ENCODE measurements at places on chromosomes 2 and 18.
A peak's percentile ranks its signal among the peaks of the same experiment; 100 is the strongest.

GRCh38 chr18:67510831-67511230 lies 5.7 kb downstream of the DSEL start:
- DNase-seq, result no peak

GRCh38 chr2:62884514-62884913 lies 166.1 kb upstream of the OTX1 start:
- no peak for DNase-seq

- no peak for DNase-seq
Measured at GRCh38 chr2:126437016-126437415, 218.9 kb upstream of the GYPC start.

DNA sequence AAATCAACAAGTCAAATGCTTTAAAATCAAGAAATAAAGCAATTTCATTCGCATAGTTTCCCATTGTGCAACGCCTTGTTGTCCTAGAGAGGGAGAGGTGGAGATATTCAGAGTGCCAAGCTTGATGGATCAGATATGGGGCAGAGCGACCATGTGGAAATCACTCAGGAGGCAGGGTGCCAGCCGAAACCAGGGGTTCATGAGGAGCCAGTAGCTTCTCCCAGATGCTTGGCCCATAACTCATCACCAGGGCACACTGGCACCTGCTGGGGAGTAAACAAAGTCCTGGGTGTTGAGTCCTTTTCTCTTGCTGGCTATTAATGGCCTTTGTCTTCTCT lies 53.0 kb upstream of the ASAP2 start:
- no peak for DNase-seq

DNA sequence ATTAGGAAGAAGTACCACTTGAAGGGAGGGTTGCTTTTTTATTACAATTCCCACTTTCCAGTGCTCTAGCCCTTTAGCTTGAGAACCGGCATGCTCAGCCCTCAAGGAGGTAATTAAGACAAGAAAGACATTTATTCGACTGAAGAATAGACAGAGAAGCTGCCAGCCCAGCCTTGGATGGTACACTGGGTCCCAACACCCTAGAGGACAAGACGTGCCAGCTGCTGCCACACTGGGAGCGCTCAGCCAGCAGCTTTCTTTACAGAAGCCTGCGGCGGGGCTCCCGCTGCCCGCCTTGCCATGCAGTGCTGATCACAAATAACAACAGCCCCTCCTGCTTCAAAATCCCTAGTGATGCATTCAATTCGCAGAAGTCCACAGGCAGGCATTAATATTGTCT lies 746.3 kb upstream of the RAB6C start:
- no peak for DNase-seq

DNA sequence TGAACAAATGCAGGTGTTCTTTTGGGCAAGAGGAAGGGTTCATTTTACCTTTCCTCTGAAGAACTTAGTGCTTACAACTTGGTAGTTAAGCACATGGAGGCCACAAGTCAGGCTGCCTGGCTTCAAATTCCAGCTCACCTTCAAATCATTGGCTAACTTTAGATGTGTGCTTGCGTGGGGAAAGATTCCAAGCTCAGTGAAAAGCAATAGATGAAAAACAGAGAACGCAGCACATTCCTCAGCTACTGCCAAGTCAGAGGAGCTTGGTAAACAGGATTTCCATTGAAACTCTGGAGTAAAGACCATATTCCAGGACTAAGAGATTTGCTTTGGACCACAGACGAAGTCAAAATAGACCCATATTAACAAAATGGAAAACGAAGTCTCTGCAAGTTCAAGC lies 96.3 kb upstream of the ASB18 start:
- DNase-seq, result no peak

- no peak for DNase-seq
Measured at GRCh38 chr2:121171625-121172119, 113.3 kb downstream of the TFCP2L1 start.

- DNase-seq, result no peak
Measured at GRCh38 chr2:66581339-66582103, 146.6 kb downstream of the MEIS1 start.

- DNase-seq, result no peak
Measured at GRCh38 chr2:142536966-142537365, 340.5 kb upstream of the KYNU start.

DNA sequence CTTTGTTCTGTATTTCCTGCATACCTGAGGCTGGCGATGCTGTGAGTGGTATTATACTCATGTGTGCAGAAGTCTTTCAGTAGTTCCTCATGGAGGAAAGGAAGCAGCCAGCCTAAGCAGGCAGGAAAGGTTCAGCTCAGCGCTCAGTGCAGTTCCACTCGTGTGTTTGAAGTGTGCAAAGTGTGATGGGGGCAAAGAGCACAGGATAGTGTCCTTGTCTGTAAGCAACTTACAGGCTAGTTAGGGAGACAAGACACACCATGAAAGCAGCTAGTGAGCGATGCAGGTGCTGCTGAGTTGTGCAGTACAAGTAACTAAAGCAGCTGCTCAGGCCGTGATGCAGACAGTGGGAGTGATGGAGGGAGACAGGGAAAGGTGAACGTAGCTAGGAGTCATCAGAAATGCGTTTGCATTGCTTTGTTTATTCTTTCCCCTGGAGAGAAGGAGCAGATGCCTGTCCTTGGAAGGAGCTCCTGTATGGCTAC lies 146.2 kb downstream of the LDLRAD4 start:
- DNase-seq, result no peak

GRCh38 chr2:105590780-105591660 lies 153.7 kb upstream of the NCK2 start:
- no peak for DNase-seq

DNA sequence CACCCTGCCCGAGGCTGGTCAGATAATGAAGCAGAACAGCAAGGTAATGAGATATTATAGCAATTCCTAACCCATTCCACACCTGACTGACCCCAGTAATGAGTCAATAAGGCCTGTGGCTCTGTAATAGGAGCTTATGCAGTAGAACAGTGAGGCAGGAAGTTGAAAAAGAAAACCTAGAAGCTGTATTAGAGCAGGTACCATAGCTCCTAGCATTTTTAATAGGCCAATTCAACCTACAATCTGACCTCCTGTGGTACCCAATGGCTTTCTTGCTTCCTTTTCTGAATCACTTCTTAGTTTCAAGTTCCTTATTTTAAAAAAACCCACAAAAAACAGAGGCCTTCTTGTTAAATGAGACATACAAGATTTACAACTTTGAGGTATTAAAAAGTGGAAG lies 43.6 kb upstream of the MAP2 start:
- DNase-seq, result peak; percentile 36

- no peak for DNase-seq
Measured at GRCh38 chr18:59851784-59852399, 47.9 kb upstream of the PMAIP1 start.

- no peak for DNase-seq
Measured at GRCh38 chr2:203688798-203689197, 17.6 kb upstream of the CD28 start.

- no peak for DNase-seq
Measured at GRCh38 chr2:173191601-173192000, 116.0 kb downstream of the MAP3K20 start.

- DNase-seq, result no peak
Measured at GRCh38 chr2:120344976-120345581, 857 bp upstream of the INHBB start.

DNA sequence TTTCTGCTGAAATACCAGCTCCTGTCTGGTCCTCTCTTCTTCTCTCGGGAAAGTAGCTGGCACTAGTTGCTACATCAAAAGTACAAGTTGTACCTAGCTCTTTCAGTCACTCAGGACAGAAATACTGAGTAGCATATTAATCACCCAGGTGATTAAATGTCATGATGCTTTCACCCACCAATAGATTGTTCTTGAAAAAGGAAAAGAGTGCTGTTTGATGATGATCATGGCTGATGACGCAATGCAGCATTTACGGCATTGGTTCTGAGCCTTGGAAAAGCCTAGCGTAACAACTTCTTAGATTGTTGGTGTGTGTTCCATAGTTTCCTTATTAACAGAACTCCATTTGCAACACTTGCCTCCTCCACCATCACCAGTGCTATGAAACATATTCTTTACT lies 190.7 kb downstream of the CDH7 start:
- no peak for DNase-seq

- DNase-seq, result no peak
Measured at GRCh38 chr18:78894033-78894305, 85.6 kb upstream of the SALL3 start.

- DNase-seq, result peak; percentile 31
Measured at GRCh38 chr2:42905341-42906110, 113.1 kb upstream of the HAAO start.

GRCh38 chr2:222623756-222624309 lies 32.1 kb downstream of the FARSB start:
- DNase-seq, result no peak
